ENCODE measurements at places on chromosomes 3 and 15.

- H3K4me1 ChIP-seq = no peaks in the 10 kb centered on the region
- H3K27me3 ChIP-seq = no peaks in the 10 kb centered on the region
- H3K36me3 ChIP-seq = no peaks in the 10 kb centered on the region
- no peak overlapping the region for H3K27ac ChIP-seq
- no peak overlapping the region for H3K4me3 ChIP-seq
These were observed 82.0 kb upstream of the SCN5A start for GRCh38 chr3:38731522-38731921.

- no peak overlapping the region for H3K27ac ChIP-seq
- H3K4me1 ChIP-seq = no peaks in the 10 kb centered on the region
These were observed 8.9 kb downstream of the PARP14 start for GRCh38 chr3:122689587-122689986.

GRCh38 chr3:162142511-162142910 is 645.9 kb downstream of the OTOL1 start:
- no peak overlapping the region for H3K4me3 ChIP-seq
- H3K27me3 ChIP-seq = no peaks in the 10 kb centered on the region
- H3K27ac ChIP-seq = no peak overlapping the region
- H3K36me3 ChIP-seq = no peaks in the 10 kb centered on the region
- DNase-seq = no peak
- no peaks in the 10 kb centered on the region for H3K4me1 ChIP-seq

GRCh38 chr15:72592676-72593075 is 61.8 kb upstream of the GOLGA6B start:
- no peaks in the 10 kb centered on the region for H3K27me3 ChIP-seq
- H3K4me3 ChIP-seq = no peak overlapping the region
- H3K36me3 ChIP-seq = no peaks in the 10 kb centered on the region
- H3K27ac ChIP-seq = no peak overlapping the region
- no peak for DNase-seq

DNA sequence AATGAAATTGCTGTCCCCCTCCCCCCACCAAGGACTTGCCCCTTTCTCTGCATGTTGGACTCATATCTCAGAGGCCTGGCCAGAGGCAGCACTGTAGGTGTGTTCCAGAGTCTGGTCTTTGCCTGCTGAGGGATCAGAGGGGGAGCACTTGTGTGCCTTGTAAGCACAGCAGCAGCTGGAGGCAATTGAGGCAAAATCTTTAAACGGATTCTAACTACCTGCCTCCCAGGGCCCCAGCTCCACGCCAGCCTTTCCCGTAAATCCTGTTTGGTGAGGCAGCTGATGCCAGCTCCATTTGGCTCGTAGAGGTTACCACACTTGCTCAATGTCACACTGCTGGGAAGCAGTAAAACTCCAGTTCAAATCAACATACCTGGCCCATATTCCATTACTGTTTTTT is 2.3 kb upstream of the IDH2 start:
- peak overlapping the region; percentile 93 for H3K27ac ChIP-seq
- peak; percentile 49 for DNase-seq
- H3K4me3 ChIP-seq = peak overlapping the region; percentile 10
- H3K27me3 ChIP-seq = no peaks in the 10 kb centered on the region
- H3K4me1 ChIP-seq = peaks cover 22% of the 10 kb centered on the region
- no peaks in the 10 kb centered on the region for H3K36me3 ChIP-seq

GRCh38 chr3:178072391-178073305 is 463.6 kb upstream of the KCNMB2 start:
- no peaks in the 10 kb centered on the region for H3K36me3 ChIP-seq
- no peaks in the 10 kb centered on the region for H3K4me1 ChIP-seq
- no peak overlapping the region for H3K4me3 ChIP-seq
- DNase-seq = no peak
- H3K27me3 ChIP-seq = no peaks in the 10 kb centered on the region
- H3K27ac ChIP-seq = no peak overlapping the region

DNA sequence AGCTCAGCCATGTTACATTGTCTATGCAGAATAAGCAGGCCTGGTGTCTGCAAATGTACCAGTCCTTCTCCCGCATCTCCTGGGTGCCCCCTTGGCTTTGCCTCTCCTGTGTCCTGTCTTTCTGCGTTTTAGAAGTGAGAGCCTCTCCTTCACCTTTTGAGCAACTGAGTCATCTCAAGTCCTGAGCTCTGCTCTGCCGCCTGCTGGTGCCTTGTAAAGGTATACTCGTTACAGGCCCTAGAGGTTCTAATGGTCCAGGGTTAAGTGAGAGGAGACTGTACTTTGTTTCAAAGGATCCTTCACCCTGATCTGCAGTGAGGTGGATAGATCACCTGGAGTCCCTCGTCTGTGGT is 12.6 kb downstream of the GHRL start:
- no peak overlapping the region for H3K27ac ChIP-seq
- no peaks in the 10 kb centered on the region for H3K4me1 ChIP-seq
- H3K36me3 ChIP-seq = peaks cover 27% of the 10 kb centered on the region
- H3K4me3 ChIP-seq = no peak overlapping the region

DNA sequence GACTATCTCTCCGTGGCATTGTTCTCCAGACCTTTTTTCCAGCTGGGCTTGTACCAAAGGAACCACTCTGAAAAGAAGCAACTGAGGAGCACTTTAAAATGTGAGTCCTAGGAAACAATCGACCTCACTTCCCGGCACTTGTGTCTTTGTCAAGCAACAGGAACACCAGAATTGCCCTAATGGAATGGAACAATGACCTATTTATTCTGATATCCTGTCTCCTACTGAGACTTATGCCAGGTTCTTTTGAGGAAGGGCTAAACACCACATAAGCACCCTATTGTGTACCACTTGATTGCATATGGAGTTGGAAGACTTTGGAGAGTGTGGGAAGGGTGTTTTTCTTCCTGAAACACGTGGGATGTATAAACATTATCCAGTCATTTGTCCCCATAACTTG is 56.8 kb upstream of the TGFBR2 start:
- H3K4me3 ChIP-seq = no peak overlapping the region
- no peak for DNase-seq
- H3K4me1 ChIP-seq = no peaks in the 10 kb centered on the region
- no peak overlapping the region for H3K27ac ChIP-seq
- no peaks in the 10 kb centered on the region for H3K27me3 ChIP-seq

GRCh38 chr3:47512416-47513124 is 942 bp downstream of the ELP6 start:
- H3K4me1 ChIP-seq = no peaks in the 10 kb centered on the region
- peak; percentile 67 for DNase-seq
- H3K36me3 ChIP-seq = peaks cover 7% of the 10 kb centered on the region
- H3K27ac ChIP-seq = peak overlapping the region; percentile 98
- no peaks in the 10 kb centered on the region for H3K27me3 ChIP-seq
- peak overlapping the region; percentile 90 for H3K4me3 ChIP-seq

- H3K27me3 ChIP-seq = no peaks in the 10 kb centered on the region
- H3K4me1 ChIP-seq = no peaks in the 10 kb centered on the region
- no peak for DNase-seq
- no peak overlapping the region for H3K4me3 ChIP-seq
- no peak overlapping the region for H3K27ac ChIP-seq
These were observed 599.2 kb upstream of the ROBO1 start for GRCh38 chr3:80366808-80367548.

DNA sequence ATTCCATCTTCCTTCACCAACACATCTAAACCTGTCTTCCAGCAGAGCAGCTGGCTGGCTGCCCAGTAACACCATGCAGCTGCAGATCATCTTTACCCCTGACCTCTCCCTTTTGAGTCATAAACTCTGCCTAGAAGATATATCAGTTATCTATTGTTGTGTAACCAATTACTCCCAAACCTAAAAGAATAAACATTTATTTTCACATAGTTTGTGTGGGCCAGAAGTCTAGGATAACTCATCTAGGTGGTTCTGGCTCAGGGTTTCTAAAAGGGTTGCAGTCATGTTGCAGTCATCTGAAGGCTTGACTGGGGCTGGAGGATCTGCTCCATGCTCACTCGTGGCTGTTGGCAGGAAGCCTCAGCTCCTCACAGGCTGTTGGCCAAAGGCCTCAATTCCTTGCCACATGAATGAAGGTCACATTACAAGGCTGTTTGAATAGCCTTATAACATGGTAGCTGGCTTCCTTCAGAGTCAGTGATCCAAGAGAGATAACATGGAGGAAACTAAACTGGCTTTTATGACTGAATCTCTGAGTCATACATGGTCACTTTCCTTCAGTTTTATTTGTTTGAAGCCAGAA is 92.8 kb downstream of the GOLIM4 start:
- no peak overlapping the region for H3K4me3 ChIP-seq
- H3K4me1 ChIP-seq = no peaks in the 10 kb centered on the region
- H3K36me3 ChIP-seq = no peaks in the 10 kb centered on the region

DNA sequence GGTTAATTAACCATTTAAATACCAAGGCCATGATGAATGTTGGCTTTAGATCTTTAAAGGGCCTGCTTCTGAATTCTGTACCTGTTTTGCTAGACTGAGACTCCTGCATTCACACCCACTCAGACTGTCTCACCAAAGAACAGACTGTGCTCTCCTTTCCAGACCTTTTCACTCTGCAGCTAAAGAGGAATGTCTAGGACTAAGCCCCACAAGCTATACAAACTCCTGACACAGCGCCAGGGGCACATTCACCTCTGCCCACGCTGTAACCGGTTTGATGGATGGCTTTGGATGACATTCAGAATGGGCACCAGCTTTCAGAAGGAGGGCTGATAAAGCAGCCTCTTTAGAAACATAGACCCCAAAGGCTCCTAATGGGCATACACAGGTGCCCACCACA is 200.1 kb downstream of the KCNMB2 start:
- H3K36me3 ChIP-seq = no peaks in the 10 kb centered on the region
- DNase-seq = no peak
- no peaks in the 10 kb centered on the region for H3K4me1 ChIP-seq
- no peaks in the 10 kb centered on the region for H3K27me3 ChIP-seq
- H3K4me3 ChIP-seq = no peak overlapping the region
- no peak overlapping the region for H3K27ac ChIP-seq

- no peak overlapping the region for H3K27ac ChIP-seq
- no peaks in the 10 kb centered on the region for H3K36me3 ChIP-seq
- H3K4me1 ChIP-seq = peaks cover 2% of the 10 kb centered on the region
- peak; percentile 19 for DNase-seq
- H3K27me3 ChIP-seq = no peaks in the 10 kb centered on the region
These were observed 211.9 kb downstream of the SV2B start for GRCh38 chr15:91311986-91312385.

DNA sequence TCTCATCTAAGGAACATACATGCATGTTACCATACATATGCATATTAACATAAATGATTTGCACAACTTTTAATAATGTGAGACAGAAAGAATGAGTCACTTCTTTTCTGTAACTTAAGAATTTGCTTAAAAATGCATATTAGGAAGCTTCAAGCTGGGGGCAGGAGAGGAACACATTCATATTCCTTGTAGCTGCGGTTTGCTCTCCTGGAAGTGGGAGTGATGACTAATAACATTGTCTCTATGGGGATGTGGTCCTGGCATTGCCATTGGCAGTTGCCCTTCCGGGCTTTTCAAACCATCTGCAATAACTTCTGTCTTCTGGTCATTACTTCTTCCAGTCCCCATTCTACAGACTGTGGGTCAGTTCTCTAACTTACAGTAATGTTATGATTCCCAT is 15.6 kb downstream of the CHST2 start:
- DNase-seq = no peak
- no peaks in the 10 kb centered on the region for H3K36me3 ChIP-seq
- no peaks in the 10 kb centered on the region for H3K4me1 ChIP-seq
- no peaks in the 10 kb centered on the region for H3K27me3 ChIP-seq

DNA sequence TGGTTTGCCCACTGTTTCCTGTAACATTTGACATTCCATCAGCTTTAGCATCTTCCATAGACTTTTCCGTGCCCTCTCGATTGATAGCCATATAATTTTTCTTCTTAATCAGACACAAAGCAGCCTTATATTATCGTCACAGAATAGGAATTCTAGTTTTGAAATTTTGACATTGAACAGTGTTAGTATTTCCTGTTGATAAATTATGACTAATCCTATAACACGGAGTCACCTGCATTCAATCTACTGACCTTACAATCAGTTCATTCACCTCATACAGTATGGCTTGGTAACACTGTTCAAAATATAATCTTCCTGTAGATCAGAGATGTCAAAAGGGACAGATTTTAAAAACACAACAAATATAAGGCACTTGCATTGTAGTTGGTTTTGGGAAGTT is 423.7 kb downstream of the C3orf38 start:
- H3K27me3 ChIP-seq = no peaks in the 10 kb centered on the region
- no peaks in the 10 kb centered on the region for H3K36me3 ChIP-seq
- H3K4me3 ChIP-seq = no peak overlapping the region
- DNase-seq = no peak

- H3K27ac ChIP-seq = no peak overlapping the region
- H3K36me3 ChIP-seq = peaks cover 31% of the 10 kb centered on the region
- no peak overlapping the region for H3K4me3 ChIP-seq
- H3K4me1 ChIP-seq = no peaks in the 10 kb centered on the region
- H3K27me3 ChIP-seq = no peaks in the 10 kb centered on the region
These were observed 5.3 kb downstream of the WDR6 start for GRCh38 chr3:49012441-49013017.

DNA sequence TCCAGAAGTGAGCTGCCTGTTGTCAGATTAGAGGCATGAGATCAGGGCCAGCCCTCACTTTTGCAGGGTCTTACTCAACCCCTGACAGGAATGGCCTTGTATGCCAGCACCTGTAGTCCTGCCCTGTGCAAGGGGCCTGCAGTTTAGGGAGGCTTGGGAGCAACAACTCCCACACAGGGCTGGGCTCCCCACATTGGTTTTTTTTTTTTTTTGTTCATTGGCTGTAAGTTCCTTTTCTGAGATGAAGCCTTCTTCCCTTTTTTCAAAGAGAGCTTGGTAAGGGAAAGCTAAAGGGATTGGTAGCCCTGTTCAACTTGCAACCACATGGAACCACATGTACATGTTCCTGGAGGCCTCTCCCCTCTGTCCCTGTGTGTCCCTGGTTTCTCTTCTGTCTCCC is 46.4 kb downstream of the TNFAIP8L3 start:
- H3K4me1 ChIP-seq = no peaks in the 10 kb centered on the region
- H3K27ac ChIP-seq = no peak overlapping the region
- DNase-seq = no peak
- no peaks in the 10 kb centered on the region for H3K36me3 ChIP-seq

DNA sequence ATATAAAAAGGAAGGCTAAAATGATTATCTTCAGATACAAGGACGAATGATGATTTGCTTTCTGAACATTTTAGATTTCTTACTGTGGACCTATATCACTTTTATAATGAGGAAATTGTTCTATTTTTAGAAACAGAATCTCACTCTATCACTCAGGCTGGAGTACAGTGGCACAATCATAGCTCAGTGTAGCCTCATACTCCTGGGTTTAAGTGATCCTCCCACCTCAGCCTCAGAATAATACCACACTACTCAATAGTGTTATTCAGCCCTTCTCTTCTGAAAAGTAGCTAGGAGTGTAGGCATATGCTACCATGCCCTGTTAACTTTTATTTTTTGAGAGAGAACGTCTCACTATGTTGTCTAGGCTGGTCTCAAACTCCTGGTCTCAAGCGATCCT is 15.8 kb downstream of the DNAJC13 start:
- H3K36me3 ChIP-seq = no peaks in the 10 kb centered on the region
- no peak overlapping the region for H3K4me3 ChIP-seq
- no peaks in the 10 kb centered on the region for H3K4me1 ChIP-seq
- no peaks in the 10 kb centered on the region for H3K27me3 ChIP-seq
- DNase-seq = no peak
- no peak overlapping the region for H3K27ac ChIP-seq

GRCh38 chr3:103181160-103181559 is 746.3 kb downstream of the ZPLD1 start:
- no peak for DNase-seq
- no peaks in the 10 kb centered on the region for H3K27me3 ChIP-seq
- H3K36me3 ChIP-seq = no peaks in the 10 kb centered on the region
- no peak overlapping the region for H3K27ac ChIP-seq
- no peak overlapping the region for H3K4me3 ChIP-seq
- H3K4me1 ChIP-seq = no peaks in the 10 kb centered on the region
